Stromal cell of bone marrow (primary cell): ENCODE measurements at places on chromosomes 16 and 17.

DNA sequence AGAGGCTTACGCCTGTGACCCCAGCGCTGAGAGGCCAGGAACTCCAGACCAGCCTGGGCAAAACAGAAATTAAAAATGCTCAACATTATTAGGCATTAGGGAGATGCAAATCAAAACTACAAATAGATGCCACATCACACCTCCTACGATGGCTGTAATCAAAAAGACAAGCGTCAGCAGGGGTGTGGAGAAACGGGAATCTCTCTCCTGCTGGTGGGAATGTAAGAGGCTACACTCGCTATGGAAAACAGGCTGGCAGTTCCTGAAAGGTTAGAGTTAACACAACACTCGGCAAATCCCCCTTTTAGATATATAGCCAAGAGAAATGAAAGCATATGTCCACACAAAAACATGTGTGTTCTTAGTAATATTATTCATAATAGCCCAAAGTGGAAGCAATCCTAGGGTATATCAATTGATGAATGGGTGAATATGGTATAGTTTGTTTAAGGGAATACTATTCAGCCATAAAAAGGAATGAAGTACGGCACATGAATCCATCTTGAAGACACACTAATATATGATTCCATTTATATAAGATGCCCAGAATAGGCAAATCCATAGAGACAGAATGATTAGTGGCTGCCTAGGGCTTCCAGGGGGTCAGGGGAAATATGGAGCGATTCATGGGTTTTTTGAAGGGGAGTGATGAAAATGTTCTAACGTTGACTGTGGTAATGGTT lies 1.8 kb upstream of the NPRL3 start:
- no peak for DNase-seq

DNA sequence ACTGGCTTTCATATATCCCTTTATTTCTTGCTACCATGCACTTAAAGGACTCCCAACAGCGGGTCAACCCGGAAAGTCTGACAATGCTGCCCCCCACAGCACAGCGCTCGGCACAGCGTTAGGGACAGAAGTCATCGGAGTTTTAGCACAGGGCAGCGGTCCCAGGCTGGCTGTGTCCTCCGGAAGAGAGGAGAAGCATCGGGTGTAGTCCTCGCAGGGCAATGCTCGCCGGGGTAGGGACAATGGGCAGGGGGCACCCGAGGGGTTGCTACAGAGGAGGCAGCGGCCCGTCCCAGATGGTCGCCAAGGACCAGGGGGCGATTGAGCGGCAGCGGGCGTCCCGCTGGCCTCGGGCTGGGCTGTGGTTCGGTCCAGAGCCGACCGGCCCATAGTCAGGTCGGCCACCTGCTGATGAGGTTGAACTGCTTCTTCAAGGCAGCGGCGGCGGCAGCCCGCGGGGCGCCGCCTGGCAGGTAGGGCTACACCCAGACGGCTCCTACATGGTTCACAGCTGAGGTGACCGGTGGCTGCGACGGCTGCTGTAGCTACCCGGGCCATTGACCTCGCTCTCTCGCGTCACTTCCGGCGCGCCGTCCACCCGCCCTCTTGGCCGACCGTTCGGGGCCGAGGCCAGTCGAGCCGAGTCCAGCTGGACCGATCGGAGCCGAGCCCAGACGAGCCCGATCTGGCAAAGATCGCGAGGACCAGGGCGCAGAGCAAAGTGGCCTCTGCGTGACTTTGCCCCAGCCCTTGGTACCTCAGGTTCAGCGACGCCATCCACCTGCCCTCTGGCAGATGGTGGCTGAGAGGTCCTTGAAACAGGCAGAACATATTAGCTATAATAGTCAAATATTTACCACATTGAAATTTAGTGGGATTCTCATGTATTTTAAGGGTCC lies 4.7 kb upstream of the LCMT1 start:
- DNase-seq, result peak; percentile 82

- peak; percentile 18 for DNase-seq
These were observed 116.5 kb upstream of the ADAMTS18 start for GRCh38 chr16:77551357-77551756.

- DNase-seq, result no peak
These were observed 9.1 kb upstream of the DUXB start for GRCh38 chr16:75710344-75710743.

- no peak for DNase-seq
These were observed 32.6 kb downstream of the CTCF start for GRCh38 chr16:67594956-67595355.

GRCh38 chr16:26365161-26365940 lies 673.6 kb downstream of the HS3ST4 start:
- DNase-seq, result no peak

DNA sequence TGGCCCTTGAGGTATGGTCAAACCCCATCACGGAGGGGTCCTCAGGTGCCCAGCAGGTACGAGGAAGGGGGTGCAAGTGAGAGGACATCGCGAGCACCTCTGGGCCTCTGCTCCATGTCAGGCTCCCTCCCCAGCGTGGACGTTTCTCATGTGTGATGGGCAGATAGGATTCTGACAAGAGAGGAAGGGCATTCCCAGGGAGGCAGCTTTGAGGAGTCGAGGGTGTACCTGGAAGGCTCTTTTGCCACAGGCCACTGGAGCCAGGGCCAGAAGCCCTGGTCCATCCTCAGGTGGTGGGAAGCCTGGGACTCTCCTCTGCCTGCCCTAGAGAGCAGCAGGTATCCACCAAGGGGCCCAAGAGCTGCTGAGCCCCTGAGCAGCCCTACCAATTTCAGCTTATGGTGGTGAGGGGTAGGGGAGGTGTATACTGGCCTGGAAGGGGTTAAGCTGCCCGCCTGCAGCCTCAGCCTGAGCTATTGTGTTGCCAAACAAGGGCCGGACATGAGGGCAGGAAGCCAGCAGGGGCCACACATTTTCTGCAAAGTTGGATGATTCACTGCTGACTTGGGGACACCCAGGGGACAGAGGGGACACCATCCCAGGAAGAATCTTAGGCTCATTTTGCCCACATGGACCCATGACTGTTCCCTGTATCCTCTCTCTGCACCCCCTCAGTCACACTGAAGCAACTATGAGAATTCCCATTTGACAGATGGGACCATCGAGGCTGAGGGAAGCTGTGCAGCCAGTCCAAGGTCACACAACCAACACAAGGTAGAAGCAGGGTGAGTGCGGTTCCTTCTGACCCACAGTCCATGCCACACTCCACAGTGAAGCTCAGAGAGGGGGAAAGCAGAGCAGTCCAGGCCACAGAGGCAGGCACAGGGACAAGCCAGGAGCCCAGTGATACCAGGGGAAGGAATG lies 1.7 kb downstream of the CDH5 start:
- no peak for DNase-seq

GRCh38 chr16:90078579-90078895 lies 1.4 kb upstream of the PRDM7 start:
- no peak for DNase-seq

DNA sequence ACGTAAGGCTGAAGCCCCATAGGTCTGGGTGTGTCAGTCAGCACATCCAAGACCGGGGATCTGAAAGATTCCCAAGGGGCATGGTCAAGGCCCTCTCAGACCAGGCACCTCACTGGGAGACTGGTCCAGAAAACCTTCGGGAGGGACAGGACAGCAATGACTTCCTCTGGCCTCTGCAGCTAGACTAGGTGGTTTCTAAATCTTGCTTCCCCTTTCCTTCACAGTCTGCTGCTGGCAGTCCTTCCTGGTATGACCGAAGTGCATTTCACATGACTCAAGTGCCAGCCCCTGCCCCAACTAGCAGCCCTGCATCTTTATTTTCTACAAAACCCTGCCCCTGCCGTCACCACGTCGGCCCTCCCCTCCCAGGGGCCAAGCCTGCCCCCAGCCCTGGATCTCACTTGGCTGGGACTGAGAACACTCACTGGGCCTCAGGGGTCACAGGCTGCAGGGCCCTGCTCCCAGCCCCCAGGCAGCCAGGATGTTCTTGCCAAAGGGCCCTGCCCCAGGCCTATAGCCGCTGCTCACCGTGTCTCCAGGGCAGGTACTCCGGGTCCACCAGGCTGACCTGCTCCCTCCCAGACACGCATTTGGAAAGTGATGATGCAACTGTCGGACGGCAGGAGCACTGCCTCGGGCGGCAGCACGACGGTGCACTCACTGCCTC lies 18.3 kb downstream of the POLR3K start:
- DNase-seq, result no peak

- DNase-seq, result no peak
These were observed 10.7 kb downstream of the AANAT start for GRCh38 chr17:76478097-76478496.

DNA sequence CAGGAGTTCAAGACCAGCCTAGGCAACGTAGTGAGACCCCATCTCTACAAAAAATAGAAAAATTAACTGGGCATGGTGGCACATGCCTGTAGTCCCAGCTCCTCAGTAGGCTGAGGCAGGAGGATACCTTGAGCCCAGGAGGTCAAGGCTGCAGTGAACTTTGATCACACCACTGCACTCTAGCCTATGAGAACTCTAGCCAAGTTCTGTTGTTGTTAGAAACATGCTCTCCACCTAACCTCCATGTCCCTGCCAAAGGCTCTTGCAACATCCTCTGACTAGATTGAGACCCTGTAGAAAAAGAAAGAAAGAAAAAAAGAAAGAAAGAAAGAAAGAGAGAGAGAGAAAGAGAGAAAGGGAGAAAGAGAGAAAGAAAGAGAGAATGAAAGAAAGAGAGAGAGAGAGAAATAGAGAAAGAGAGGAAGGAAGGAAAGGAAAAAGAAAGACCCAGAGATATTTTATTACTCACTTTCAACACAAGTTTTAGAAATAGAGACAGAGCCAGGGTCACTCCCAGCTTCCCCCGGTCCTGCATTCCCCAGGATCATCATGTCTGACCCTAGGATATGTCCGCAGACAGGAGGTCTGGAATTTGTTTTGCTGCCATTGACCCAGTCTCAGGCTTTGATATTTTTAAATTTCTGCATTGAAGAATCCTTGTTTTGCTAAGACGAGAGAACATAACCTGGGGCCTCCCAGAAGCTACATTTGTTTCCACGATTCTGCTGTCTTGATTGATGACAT lies 376.5 kb upstream of the CDH5 start:
- DNase-seq, result no peak

GRCh38 chr17:65756760-65757159 lies 195.3 kb upstream of the AXIN2 start:
- no peak for DNase-seq

- DNase-seq, result no peak
These were observed 10.9 kb downstream of the HOXB4 start for GRCh38 chr17:48567209-48567608.

GRCh38 chr17:82019690-82020571 lies 2.7 kb downstream of the CENPX start:
- DNase-seq, result no peak

GRCh38 chr17:15464231-15464985 lies 3.0 kb downstream of the CDRT4 start:
- no peak for DNase-seq

GRCh38 chr16:81327011-81327410 lies 12.2 kb downstream of the GAN start:
- DNase-seq, result no peak

GRCh38 chr16:89192956-89193575 lies 7.3 kb downstream of the SLC22A31 start:
- no peak for DNase-seq
